CD8-positive, alpha-beta memory T cell (primary cell): ENCODE measurements at places on chromosomes 16 and 17.

- DNase-seq: no peak
Measured at GRCh38 chr16:87459027-87459426, 33.8 kb downstream of the ZCCHC14 start.

DNA sequence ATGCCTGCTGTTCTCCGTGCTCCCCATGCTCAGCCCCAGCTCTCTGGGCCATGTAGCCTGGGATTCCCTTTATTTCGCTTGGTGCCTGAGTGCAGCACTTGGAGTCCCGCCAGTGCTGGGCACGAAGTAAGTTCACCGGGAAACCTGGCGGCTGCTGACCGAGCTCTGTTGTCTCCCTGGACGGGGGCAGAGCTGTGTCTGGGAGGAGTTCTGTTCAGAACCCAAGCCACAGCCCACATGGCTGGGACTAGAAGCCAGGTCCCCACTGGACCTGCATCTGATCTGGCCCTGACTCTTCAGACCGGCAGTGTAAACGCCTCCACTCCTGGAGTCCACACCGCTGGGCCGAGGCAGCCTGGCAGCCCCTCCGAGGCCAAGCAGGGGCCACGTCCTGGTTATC is 37.5 kb upstream of the CIBAR2 start:
- DNase-seq: no peak

DNA sequence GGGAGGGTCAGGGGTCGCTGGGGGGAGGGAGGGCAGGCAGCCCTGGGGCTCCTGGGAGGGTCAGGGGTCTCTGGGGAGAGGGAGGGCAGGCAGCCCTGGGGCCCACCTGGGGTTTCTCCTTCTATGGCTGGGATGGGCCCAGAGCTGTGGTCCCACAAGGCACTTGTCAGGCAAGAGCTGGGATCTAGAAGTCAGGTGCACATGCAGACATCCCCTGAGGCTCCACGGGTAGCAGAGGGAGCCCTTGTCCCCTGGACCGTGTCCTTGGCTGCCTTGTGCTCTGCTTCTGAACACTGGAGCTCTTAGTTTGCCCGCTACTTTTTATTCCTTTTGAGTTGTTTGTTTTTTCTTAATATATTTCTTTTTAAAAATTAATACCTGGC is 1.8 kb downstream of the TUBB3 start:
- DNase-seq: no peak

DNA sequence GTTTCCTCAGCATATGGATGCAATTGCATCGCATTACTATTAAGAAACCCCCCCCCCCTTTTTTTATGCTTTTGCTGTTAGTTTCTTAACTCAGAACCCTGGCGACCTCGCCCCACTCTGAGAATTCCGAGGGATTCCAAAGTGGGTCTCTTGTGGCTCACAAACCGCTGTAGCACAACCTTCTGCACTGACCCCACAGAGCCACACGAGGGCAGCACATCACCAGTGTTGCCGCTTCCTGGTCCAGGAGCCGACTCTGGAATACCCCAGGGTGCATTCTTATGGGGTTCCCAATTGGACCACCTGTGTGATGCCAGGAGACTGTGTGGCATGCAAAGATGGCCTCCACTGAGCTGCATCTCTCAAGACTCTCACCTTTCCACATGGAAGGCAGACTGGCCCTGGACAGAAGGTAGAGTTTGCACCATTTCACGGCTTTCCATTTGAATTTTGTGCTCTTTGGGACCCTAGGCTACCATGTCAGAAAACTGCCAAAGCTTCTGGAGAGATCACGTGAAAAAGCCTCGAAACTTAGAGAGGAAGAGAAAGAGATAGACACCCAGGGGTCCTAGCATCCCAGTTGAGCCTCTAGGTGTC is 432.7 kb upstream of the ASIC2 start:
- DNase-seq: no peak

- DNase-seq: peak; percentile 14
Measured at GRCh38 chr17:17110520-17110919, 68.3 kb downstream of the MPRIP start.

- peak; percentile 37 for DNase-seq
Measured at GRCh38 chr16:57998486-57998885, 2.0 kb downstream of the ZNF319 start.

- no peak for DNase-seq
Measured at GRCh38 chr17:41329279-41329948, 13.9 kb upstream of the KRTAP17-1 start.

GRCh38 chr17:10290041-10290440 is 82.8 kb downstream of the MYH13 start:
- no peak for DNase-seq

DNA sequence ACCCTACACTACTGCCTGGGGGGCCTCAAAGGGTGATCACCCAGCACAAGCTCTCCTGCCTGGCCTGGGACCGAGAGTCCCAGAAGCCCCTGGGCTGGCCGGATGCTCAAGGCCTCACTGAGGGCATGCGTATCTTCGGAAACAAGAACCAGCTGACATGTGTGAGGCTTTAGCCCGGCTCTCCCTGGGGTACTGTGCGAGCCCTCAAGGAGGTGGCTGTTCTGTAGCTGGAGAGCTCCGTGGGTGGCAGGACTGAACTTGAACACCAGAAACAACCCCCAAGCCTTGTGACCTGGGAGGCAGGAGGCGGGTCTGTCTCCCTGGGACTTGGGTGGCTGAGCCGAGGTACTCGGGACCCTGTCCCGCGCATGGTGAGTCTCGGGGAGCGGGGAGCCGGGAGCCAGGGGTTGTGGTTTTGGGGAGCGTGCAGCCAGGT is 7.0 kb downstream of the DPEP1 start:
- DNase-seq: no peak

DNA sequence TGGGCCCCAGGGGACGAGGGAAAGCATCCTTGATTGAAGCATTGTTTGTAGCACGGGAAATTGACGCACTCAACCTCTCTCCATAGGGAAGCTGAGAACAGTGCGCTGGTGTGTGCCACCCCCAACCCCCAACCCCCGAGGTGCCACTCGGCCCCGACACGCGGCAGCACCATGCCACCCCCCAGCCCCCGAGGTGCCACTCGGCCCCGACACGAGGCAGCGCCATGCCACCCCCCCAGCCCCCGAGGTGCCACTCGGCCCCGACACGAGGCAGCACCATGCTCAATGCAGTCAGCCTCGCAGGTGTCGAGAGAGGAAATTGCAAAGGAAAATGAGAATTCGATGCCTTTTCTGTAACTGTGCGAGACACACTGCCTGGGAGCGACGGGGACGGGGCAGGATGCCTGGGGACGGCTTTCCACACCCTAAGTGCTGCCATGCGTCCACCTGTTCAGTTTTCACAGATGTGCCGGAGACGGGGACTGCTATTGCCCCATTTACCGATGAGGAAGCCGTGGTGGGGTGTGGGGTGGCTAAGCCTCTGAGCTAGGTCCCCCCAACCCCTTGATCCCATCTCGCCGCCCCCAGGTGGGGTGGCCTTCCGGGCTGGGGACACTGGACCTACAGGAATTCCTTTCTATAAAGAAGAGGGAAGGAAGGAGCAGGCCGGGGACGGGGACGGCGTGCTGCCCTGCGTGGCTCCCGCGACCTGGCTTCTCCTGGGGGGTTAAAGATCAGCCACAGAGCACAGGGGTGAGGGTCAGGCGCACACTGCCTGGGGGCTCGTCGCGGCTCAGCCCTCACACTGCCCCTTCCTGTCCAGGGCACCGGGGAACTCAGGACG is 9.8 kb downstream of the CBFA2T3 start:
- DNase-seq: no peak

DNA sequence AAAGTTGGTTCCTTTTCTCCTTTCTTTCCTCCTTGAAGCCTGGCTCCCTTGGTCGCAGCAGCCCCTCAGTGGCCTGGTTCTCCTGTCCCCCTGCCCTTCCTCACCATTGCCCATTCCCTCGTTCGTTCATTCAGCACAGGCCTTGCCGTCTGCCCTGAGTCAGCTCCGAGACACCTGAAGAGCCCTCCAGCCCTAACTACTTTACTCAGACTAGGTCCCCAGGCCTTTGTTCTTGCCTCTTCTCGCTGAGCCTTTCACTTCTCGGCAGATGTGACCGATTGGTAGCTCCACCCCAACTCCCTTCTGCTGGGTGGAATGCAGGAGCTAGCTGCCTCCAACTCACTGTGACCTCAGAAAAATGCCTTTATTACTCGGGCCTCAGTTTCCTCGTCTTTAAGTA is 7.0 kb upstream of the ADAM11 start:
- DNase-seq: no peak

- no peak for DNase-seq
Measured at GRCh38 chr16:24736758-24737157, 7.3 kb downstream of the TNRC6A start.

GRCh38 chr16:80687606-80688005 is 116.8 kb downstream of the CDYL2 start:
- DNase-seq: no peak

DNA sequence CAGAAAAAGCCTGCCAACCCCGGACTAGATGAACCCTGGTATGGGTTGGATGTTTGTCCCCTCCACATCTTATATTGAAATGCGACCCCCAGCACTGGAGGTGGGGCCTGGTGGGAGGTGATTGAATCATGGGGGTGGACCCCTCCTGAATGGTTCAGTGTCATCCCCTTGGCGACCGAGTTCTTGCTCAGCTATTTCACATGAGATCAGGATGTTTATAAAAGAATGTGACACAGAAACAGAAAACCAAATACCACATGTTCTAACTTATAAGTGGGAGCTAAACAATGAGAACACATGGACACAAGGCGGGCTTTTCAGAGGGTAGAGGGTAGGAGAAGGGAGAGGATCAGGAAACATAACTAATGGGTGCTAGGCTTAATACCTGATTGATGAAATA is 576.0 kb upstream of the HSBP1 start:
- no peak for DNase-seq

- DNase-seq: peak; percentile 78
Measured at GRCh38 chr16:17070882-17071592, 399.7 kb downstream of the XYLT1 start.

DNA sequence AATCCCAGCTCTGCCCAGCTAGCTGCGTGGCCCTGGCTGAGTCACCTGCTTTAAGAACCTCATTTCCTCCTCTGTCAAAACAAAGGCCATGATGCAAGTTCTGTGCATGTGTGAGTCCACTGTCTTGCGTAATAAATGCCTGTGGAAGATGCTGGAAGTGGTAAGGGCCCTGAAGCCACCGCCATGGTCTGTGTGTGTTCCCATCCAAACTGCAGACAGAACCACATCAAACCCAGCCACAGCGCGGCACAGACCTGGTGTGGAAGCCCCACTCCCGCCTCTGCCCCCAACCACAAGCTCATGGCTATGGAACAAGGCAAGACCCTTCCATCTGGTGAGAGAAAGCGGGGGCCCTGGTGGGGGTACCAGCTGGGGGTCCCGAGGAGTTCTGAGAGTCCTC is 26.0 kb downstream of the NECAB2 start:
- DNase-seq: peak; percentile 43

- DNase-seq: no peak
Measured at GRCh38 chr17:58028578-58028977, 21.5 kb upstream of the SRSF1 start.

GRCh38 chr17:60372790-60373483 is 19.0 kb downstream of the USP32 start:
- DNase-seq: no peak

DNA sequence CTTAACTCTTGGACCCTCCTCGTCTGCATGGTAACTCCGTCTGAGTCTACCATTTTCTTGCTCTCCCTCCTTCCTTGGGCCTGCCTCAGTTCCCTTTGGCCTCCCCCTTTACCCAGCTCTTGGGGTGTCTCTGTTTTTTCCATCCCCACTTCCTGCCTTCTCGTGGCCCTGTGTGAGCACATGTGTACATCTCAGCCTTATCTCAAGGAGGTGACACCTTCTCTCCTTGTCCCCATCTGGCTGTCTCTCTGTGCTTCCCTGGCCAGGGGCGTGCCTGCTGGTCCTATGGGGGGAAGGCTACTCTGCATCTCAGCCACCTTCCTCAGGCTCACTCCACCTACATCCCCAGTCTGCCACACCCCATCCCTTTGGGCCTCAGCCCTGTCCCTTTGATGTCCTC is 6.6 kb downstream of the CTF1 start:
- DNase-seq: no peak

DNA sequence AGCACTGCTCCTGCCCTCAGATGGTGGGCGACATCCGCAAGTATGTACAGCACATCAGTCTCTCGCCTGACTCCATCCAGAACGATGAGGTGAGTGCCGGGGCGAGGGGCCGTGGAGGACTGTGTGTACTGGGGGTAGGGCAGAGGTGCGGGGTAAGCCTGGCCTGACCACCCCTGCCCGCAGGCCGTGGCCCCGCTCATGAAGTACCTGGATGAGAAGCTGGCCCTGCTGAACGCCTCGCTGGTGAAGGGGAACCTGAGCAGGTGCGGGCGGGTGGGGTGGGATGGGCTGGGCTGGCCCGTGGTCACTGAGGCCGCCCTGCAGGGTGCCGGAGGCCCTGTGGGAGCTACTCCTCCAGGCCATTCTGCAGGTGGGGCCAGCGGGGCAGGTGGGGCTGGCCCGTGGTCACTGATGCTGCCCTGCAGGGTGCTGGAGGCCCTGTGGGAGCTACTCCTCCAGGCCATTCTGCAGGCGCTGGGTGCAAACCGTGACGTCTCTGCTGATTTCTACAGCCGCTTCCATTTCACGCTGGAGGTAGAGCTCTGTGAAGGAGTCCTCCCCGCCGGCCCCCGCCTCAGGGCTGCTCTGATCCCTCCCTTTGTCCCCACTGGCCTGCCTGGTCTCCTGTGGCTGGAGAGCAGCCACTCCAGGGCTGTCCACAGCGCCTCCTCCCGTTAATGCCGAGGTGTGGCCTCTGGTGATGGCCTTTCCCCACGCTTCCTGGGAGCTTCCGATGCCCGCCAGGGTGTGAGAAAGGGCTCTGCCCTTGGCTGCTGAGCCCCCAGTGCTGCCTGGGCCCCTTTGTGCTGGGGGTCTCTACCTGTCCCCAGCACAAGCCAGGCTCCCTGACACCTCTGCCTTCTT is 5.0 kb downstream of the TSR3 start:
- DNase-seq: no peak

GRCh38 chr17:73357318-73357717 is 45.5 kb upstream of the CDC42EP4 start:
- DNase-seq: no peak

GRCh38 chr16:31128711-31129567 is 6.6 kb downstream of the PRSS8 start:
- DNase-seq: no peak

DNA sequence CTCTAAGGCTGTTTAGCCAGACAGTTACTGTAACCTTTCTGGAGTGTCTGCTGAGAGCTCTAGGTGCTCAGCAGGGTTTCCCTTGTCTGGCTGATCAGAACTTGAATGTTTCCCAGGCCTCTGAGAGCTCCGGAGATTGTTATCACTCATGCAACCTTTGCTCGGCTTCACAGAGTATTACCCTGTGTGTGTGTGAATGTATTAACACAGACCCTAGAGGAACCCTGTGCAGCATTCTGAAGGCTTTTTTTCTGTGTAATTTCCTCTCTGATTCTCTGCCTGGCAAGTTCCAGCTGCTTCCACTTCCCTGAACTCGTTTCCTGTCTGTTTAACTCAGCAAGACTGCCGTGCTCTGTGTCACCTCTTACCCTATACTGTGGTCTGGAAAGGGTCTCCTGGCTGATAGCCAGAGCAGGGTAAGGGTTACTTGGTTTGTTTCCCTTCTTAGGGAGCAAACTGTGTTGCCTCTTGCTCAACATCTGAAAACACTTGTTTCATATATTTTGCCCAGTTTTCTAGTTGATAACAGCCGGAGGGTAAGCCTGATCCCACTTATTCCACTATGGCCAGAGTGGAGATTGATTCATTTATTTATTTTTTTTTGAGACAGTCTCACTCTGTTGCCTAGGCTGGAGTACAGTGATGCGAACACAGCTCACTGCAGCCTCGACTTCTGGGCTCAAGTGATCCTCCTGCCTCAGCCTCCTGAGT is 21.7 kb downstream of the PRMT7 start:
- DNase-seq: no peak
